Stimulated activated CD8-positive, alpha-beta memory T cell treated with anti-CD3 and anti-CD28 coated beads, Interleukin-2, amount 100 ng/mL, for 1 hour (primary cell): ENCODE measurements at places on chromosomes 1 and 21.
A peak's percentile ranks its signal among the peaks of the same experiment; 100 is the strongest.

- DNase-seq = no peak
Observed at GRCh38 chr1:107791348-107791747, 173.6 kb downstream of the VAV3 start.

- no peak for DNase-seq
Observed at GRCh38 chr1:204251286-204251685, 37.5 kb upstream of the GOLT1A start.

- DNase-seq = no peak
Observed at GRCh38 chr1:92957030-92957734, 4.1 kb downstream of the DIPK1A start.

GRCh38 chr1:76410499-76410898 is 336.0 kb downstream of the ST6GALNAC3 start:
- no peak for DNase-seq

DNA sequence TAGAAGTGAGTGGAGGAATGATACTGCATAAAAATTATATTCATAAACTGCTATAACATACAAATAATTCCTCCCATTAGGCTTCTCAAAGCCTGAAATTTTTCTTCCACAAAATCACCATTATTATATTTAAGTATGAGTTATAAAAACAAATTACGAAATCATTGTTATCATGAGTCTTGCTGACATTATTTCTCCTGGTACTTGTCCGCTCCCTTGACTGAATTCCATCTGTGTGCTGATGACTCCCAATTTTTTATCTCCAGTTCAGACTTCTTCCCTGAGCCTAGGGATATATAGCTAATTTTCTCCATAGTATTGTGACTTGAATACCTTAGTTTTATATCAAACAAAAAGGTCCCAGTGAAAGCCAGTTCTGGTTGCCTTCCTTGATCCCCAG is 268.2 kb downstream of the HMCN1 start:
- no peak for DNase-seq

DNA sequence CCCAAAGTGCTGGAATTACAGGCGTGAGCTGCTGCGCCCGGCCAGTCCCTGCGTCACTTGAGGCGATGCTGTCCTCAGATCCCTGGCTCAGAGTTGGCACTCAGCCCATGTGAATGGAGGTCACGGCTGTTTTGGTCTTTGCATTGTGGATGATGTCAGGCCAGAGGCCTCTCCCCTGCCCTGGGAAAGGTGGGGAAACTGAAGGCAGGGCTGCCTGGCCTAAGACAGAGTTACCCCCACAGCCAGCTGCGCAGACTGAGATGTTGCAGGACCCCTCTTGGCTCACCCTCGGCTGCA is 821 bp downstream of the MASP2 start:
- no peak for DNase-seq

- no peak for DNase-seq
Observed at GRCh38 chr1:221994939-221995338, 253.1 kb upstream of the DUSP10 start.

DNA sequence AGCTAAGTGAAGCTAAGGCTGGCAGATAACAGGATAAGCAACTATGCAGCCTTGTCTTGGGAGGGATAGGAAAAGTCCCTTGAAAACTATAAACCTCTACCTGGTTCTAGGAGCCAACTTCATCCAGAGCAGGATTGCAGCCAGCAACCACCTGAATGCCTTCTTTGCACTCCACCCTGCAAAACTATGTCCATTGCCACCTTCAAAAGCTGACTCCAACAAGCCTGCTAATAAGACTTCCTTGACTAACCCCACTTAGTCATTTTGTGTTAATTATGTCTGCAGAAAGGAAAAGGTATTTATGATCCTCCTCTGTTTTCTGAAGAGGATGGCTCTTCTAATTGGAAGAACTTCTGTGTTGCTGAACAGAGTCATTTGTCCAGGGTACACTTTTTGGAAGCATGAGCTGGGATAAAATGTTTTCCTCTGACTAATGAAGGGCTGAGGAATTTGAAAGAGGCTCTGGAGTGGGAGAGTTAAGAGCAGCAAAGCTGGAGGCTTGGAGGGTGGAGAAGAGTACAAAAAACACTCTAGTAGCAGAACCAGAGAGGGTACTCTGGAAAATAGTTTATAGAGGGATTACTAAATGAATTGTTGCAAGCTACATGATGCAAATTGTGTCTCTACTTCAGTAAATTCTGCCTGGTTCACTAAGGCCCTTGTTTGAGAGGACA is 9.6 kb upstream of the RIMKLA start:
- no peak for DNase-seq

GRCh38 chr1:2009101-2010053 is 5.8 kb upstream of the CFAP74 start:
- DNase-seq = no peak

- no peak for DNase-seq
Observed at GRCh38 chr1:30845904-30846290, 62.7 kb downstream of the SDC3 start.

- no peak for DNase-seq
Observed at GRCh38 chr1:2286923-2287322, 58.8 kb downstream of the SKI start.

- no peak for DNase-seq
Observed at GRCh38 chr1:81547261-81547911, 253.3 kb upstream of the ADGRL2 start.

DNA sequence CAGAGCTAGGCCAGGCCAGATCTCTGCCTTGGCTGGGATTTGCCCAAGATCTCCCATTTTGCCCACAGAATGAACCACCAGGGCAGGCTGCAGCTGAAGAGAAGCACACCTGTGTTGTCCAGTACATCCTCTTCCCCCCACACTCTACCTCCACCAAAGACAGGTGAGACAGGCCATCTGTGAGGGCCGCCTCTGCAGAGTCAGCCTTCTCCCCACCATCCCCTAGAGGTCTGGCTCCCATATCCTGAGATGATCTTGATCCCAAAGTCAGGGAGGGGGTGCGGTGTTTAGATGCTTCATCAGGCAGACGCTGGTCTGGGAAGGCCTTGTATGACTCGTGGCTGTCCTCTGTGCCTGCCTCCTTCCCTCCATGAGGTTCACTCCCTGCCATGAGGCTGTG is 28.7 kb downstream of the HYI start:
- DNase-seq = no peak

DNA sequence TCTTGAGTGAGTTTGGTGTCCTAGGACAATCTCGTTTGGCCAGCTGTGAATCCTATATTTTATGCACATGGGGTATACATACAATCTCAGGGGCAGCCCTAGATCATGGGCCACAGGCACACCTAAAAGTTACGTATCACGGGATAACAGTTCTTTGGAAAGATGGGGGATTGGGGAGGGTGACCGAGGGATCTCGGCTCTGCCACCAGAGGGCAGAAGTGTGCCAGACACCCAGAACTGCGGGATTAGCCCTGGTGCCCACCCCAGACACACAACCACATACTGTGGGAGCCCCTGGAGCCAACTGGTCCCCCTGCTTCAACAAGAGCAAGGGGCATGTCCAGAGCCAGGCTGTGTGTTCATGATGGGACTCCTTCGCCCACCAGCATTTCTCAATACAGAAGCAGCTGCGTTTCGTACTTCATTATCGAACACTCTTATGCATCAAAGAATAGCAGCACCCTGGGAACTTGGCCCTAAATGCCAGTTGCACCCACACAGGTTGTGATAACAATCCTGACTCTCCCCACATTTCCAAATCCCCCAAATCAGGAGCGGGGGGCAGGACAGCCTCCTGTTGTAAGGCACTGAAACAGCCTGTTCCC is 37.4 kb downstream of the TMCO4 start:
- no peak for DNase-seq

DNA sequence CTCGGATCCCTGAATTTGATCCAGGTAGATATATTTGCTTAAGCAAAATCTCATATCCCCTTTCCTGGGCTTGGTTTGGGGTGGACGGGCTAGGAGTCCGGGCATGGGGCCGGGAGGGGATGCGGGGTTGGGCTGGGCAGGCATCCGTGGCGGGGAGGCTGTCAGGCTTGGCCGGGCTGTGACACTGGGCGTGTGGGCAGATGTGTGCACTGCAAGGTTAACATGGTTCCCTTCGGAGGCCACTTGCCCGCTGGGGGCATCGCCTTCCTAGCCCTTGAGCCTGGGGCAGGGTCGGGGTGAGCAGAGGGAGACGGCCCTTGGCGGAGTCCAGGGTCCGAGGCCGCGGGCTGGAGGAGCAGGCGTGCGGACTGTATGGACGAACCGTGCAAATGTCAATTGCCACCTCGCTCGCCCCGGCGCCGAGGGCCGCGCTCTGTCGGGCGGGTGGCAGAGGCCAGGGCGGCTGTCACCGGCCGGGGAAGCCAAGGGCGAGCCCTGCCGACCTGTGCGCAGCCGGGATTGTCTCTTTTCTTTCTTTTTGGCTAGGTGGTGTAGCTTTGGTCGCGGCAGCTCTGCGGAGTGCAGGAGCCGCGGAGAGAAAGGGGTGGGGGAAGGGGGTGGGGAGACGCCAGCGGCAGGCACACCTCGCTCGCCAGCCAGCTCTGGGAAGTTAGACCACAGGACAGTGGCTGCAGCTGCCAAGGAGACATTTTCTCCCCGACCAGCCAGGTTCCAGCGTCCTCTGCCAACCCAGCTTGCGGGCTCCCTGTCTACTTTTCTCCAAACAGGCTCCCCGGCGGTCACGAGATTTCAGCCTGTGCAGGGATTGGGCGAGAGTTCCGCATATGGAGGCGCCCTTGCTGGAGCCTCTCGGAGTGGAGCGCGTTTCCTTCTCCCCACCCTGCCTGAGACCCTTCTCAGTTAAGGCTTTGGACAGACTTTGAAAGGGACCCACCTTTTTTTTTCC is 1.3 kb downstream of the RCOR3 start:
- DNase-seq = peak; percentile 26

GRCh38 chr1:51217101-51217500 is 19.0 kb upstream of the RNF11 start:
- no peak for DNase-seq

DNA sequence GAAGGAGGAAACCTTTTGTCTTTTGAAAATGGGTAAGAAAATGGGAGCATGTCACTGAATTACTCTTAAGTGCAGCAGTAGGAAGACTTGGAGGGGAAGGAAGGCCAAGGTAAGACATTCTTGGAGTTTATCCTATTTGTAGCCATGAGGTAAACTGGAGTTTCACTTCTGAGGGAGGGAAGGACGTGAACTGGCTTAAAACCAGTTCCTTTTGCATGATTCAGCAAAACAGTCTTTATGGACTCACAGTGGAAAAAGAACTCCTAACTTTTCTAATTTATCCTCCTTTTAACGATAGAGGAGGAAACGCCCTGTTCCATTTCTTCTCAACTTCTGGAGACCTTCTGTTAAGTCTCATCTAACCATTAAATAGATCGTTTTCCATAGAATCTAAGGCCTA is 2.5 kb downstream of the PRDX6 start:
- no peak for DNase-seq

DNA sequence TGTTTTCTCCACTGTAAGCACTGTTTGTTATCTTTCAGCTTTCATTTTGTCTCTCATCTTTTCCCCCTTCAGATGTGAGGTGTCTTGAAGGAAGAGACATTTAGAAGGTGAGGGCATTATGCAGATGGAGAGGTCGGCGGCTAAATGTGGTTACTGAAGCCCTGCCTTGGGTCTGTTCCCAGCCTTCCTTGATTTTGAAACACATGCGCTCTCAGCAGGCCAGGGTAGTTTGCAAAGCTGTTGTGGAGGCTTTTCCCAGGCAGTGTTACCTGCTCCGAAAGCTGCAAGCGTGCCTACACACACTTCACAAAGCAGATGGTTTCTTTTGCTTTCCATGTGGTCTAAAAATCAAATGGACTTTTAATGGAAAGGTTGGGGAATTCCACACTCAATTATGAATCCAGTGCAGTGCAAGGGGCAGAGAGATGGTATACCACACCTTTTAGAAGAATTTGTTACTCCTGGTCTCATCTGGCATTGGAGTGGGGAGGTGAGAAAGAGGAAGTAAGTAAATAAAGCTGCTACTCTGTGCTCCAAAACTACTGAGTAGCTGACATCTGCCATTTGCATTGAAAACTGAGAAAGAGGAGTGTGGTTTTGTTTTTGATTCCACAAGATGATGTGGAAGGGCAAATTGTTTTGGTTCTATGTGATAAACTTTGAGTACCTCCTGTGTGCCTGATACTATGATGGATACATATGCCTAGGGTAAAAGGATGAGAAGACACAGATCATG is 91.9 kb downstream of the NFIA start:
- DNase-seq = no peak

DNA sequence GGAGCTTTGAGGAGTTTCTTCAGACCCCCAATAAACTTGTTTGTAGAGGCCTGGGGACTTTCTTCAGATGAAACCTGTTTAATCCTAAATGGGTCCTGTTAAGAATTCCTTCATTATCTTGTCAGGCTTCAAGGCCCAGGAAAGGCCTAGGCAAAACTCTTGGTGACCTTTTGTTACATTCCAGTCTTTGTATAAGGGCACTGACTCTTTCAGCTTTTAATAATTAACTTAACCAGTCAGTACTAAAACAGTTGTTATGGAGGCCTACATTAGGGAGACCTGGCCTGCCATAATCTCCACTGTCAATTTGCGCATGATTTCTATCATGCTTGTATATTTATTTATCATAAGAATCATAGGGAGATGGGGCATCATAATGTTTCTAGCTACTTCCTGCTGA is 110.2 kb downstream of the FCRL5 start:
- DNase-seq = no peak

- no peak for DNase-seq
Observed at GRCh38 chr1:225319871-225320270, 108.0 kb downstream of the LBR start.

- no peak for DNase-seq
Observed at GRCh38 chr21:45151445-45152160, 77.2 kb downstream of the ADARB1 start.

DNA sequence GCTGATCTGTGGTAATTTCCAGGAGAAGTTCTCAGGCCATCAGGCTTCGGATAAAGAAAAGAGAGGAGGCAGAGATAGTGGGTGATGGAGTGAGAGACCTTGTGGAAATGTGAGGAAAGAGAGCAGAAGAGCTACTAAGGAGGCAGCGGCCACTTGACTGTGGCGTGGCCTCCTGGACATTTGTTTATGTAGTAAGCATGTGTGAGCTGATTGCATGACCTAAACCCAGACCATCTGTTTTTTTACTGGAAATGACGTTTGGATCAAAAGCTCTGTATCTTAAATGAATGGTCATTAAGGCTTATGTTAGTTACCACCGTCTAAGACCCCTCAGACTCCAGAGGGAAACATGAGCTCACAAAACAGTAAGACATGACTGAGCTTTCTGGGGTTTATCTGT is 13.6 kb downstream of the ATP1B1 start:
- no peak for DNase-seq

- DNase-seq = no peak
Observed at GRCh38 chr21:18382141-18382540, 21.4 kb downstream of the TMPRSS15 start.

DNA sequence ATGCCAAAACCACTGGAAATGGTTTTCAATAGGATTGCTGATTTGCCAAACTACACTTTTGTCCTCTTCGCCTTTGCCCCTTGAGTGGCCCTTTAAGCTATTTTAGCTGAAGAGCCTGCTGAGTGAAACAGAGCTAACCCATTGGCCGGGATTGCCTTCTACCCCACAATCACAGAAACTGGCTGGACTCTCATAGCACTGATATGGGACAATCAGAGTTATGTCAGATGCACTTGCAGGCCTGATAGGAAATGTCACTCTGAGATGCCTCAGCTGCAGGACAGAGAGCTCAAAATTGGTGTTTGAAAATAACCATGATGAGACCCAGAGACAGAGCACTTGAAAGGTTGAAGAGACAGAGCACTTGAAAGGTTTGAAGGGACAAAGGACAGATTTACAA is 354.4 kb downstream of the BRINP2 start:
- DNase-seq = no peak
